OCI-LY7 (cell line): ENCODE measurements at places on chromosomes 3 and 15.

- DNase-seq = no peak
These were observed 376.2 kb downstream of the FEZF2 start for GRCh38 chr3:61997101-61997500.

GRCh38 chr15:28103831-28104230 is 4.7 kb upstream of the OCA2 start:
- no peak for DNase-seq

DNA sequence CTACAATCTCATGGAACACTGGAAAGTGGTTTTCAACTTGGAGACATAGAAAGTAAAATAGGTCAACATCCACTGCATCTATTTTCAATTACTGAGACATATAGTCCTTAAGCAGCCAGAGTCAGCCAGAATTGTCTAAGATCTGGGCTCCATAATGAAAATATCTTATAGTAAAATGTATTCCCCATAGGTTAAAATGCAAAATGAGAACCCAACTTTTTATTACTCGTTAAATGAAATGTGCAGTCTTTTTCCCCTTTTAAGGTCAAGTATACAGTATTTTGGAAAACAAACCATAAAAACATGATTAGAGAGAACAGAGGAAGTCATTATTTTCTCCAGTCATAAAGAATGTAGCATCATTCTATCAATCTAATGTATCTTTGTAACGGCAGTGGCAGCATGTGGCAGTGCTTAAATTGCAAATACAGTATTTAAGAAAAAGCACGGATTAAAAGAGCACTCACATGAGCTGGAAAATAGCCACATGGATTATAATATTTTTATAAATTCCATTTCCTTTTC is 64.4 kb upstream of the CPB1 start:
- DNase-seq = no peak

DNA sequence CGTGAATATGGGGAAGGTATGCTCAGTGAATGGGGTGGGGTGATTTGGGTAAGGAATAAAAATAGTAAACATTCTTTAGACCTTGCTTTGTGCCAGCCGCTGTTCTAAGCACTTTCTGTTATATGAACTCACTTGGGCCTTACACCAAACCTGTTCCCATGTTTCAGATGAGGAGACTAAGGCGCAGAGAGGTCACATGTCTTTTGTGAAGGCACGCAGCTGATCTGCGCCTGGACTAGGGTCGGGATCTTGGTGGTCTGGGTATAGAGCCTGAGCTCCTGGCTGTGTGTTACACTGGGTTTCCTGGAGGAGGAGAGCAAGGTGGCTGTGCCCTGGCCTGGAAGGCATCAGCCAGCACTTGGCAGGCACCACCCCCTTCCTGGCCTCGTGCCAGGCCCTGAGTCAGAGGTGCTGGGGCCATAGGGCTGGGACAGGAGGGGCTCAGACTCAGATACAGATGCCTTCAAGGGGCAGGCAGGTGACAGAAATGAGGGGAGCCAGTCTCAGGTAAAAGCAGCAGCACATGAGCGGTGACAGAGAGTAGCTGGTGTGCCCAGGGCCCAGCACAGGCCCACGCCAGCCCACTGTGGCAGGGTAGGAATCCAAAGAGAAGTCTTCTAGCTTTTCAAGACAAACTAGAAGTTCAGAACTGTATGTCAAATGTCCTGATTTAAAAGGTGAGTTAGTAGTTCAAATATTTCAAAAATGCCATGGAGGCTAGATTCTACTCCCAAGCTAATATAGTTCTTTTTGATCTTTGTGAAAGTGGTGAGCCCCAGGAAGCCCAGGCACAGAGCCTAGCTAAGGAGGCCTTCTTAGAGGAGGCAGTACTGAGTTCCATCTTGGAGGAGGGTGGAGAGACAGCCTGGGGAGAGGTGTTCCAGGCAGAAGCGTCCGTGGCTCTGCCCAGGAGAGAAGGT is 83.1 kb downstream of the DNAJB8 start:
- no peak for DNase-seq

DNA sequence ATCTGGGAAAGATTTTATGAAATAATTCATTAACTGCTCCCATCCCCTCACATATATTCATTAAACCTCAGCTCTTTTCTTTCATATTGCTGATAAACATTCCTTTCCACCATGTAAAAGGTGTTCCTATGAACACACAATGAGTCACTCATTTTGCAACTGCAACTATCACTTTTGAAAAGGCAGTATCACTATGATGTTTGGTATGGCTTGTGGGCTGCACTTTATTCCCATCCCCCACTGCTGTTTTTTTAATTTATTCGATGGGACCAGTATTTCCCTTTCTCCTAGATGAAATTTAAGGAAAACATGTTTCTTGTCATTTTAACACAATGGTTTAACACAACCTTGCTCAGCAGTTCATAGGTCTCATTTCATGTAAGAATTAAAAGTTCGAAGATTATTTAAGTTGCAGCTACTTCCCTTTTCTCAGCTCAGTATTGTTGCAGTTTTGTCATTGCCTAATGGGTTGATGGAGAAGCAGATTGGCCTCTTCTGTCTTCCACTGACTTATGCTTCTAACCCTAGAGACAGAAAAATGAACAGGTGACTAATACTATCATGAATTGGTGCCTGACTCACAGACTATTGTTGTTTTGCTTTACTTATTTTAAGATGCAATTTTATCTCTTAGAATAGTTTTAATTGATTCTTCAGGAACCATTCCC is 280.3 kb downstream of the ZPLD1 start:
- no peak for DNase-seq

DNA sequence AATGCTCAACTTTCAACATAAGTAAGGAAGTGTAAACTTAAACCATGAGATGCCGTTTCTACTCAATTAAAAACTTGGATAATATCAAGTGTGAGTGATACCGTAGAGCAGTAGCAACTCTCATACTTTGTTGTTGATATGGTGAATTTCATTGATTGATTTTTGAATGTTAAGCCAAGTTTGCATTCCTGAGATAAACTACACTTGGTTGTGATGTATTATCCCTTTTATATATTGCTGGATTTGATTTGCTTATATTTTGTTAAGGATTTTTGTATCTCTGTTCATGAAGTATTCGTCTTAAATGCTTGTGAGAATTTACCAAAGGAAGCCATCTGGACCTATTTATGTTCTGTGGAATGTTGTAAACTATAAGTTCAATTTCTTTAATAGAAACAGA is 21.7 kb downstream of the SLMAP start:
- no peak for DNase-seq

GRCh38 chr15:63288778-63289378 is 11.5 kb downstream of the APH1B start:
- peak; percentile 59 for DNase-seq

DNA sequence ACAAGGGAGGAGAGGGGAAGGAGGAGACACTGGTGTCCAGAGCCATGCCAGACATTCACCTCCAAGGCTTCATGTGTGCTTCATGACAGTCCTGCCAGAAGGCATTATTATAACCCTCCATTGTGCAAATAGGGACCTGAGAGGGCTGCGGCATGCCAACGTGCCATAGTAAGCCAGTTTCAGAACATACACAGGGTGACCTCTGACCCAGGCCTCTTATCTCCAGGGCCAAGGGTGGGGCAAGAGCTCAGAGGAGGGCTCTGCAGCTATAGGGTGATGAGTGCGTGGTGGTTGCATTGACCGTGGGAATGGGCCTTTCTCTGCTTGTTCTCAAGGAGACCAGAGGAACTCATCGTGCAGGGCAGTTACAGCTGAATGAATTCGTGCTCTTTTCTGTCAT is 9.7 kb upstream of the ACSBG1 start:
- no peak for DNase-seq

- DNase-seq = no peak
These were observed 424.3 kb downstream of the OCA2 start for GRCh38 chr15:27674826-27675225.

GRCh38 chr3:100149713-100150415 is 35.6 kb upstream of the FILIP1L start:
- no peak for DNase-seq

DNA sequence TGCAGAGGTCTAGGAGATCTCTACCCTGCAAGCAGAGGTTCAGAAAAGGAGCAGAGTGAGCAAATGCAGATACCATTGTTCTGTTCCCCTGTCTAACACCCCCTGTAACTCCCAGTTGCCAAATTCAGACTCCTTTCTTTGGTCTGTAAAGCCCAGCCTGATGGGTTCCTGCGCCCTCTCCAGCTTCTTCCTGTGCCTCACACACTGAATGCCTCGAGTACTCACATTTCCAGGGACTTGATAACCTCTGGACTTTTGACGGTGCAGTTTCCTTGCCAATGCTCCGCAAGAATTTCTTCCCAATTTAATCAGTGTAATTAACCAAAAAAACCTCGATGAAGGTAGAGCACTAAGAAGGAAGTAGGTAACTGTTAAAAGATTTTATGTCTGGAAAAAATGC is 19.3 kb downstream of the PDE8A start:
- no peak for DNase-seq

DNA sequence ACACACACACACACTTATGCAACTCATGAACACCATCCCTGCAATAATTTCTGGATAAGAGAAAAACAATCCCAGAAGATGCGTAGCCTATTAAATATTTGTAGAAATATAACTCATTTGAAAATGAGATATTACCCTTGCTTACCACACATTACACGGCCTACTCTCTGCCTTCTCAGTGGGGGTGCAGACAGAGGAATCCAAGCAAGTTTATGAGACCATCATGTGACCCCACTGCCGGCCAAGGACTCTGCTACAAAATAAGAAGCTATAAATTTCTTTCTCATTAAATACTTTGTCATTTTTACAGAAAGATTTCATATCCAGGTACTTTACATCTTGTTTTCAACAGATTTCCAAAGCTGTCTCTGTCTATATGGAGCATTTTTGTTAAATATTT is 286.3 kb downstream of the ZNF385D start:
- no peak for DNase-seq

GRCh38 chr3:113263778-113264177 is 52.4 kb downstream of the BOC start:
- no peak for DNase-seq

- DNase-seq = no peak
These were observed 33.2 kb upstream of the TSPAN3 start for GRCh38 chr15:77104155-77104554.

GRCh38 chr3:194333212-194333980 is 17.7 kb downstream of the CPN2 start:
- DNase-seq = peak; percentile 78

DNA sequence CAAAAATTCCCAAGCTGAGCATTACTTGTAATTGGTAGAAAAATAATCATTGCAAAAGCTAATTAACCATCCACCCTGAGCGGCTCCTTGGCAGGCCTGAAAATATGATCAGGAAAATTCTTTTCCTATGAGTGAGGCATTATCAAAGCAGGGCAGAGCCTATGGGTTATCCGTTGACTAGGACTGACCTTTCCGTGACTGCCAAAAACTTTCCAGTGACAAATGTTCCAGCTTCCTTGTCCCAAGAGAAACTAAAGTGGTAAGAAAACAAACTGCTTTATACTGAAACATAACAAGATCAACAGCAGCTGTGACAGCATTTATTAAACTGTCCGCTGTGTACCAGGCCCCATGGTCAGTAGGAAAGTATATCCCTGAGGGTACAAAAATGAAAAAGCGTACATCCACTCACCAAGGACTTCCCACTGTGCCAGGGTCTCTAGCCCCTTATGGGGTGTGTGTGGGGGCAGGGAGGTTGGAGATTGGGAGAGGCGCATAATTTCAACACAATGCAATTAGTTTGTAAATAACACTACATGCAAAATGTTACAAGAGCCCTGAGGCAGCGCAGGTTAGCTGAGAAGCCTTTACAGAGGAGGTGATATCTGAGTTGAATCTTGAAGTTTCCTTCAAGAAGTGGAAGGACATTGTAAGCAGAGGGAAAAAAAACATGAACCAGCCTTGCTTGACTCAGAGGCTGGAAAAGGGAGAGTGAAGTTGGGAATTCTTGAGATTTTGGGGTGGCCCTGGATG is 8.5 kb downstream of the LIPC start:
- no peak for DNase-seq

- no peak for DNase-seq
These were observed 27.5 kb downstream of the ESYT3 start for GRCh38 chr3:138461896-138462295.

- DNase-seq = no peak
These were observed 58.7 kb upstream of the MYRIP start for GRCh38 chr3:39750712-39751111.

DNA sequence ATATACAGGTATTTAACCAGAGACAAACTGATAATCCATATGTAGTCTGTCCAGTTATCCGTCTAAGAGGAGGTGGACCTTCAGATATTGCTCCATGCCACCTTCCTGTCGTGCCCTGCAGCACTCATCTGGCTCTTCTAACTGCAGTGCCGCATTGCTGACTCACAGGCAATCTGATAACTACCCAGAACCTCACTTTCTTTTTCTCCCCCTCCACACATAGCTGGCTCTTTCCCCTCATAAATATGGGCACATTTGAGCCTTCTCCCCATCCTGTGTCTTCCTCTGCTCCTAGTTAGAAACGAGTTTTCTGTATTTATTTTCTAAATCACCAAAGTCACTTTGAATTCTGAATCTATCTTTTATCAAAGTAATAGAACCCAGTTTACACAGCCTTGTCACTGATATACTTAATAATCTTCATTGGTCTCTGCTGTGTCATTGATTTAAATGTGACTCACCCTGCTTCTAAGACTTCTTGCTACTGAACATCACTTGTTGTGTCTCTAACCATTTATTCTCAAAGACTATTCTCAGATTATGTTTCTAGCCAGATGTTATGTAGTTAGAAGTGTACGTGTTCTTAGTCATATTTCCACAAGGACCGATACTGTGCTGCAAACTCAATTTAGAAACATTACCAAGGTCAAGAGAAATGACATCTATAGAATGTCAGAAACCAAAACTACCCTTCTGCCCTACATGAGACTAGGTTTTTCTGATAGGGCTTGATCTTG is 17.4 kb upstream of the KCNMB2 start:
- no peak for DNase-seq

DNA sequence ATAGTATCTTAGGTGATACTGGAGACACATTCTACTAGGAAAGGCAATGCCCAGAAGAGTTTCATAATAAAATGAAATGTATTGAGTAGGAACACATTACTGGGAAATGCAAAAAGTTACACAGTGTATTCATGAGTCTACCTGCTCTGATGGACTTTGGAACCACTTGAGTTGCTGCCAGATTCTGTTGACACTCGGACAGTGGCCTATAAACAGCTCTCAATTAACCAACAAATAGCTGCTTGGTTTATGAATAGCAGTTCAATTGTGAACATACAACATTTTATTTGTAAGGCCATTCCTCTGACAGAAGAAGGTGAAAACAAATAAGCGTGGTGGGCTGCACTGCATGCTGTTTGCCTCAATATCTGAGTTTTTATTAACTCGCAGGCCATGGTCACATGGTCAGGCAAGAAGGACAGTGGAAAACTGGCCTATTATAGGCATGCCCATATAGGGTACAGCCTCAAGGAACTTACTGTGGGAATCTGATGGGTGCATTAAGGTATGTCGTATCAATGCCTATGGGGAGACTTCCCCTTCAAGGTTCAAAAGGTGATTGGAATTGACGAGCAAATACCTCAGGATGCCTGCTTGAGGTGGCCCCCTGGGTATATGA is 66.2 kb downstream of the C3orf80 start:
- DNase-seq = no peak

DNA sequence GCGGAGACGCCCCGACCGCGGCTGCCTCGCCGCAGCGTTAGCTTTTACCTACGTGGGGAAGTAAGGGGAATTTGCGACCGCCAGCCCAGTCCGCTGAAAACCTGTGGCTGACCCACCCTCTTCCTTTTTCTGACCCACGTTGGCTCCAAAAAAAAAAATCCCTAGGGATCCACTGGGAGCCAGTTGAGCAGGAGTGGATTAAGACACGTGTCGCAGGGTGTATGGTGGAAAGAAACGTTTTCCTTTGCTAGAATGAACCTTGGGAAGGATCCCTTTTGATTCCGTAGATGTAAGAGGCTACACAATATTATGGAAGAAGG is 575 bp upstream of the PCYT1A start:
- no peak for DNase-seq

- DNase-seq = no peak
These were observed 2.1 kb upstream of the PLSCR1 start for GRCh38 chr3:146546366-146546965.
